ENCODE measurements at places on chromosomes 6 and 20. TPM values are rescaled to one million over a fixed set of nuclear protein-coding genes. Genes with fewer than 3 reads are reported as not detected.

CABLES2 gene
- 4.4 TPM for total RNA-seq

MTFR2 gene
- 0.16 TPM for total RNA-seq

KCNK17 gene
- total RNA-seq: not detected

MMP24 gene
- total RNA-seq: 0.16 TPM

ELOVL4 gene
- 2.2 TPM for total RNA-seq

SLC32A1 gene
- total RNA-seq: not detected

ABHD16B gene
- total RNA-seq: not detected

EPHA7 gene
- 8.7 TPM for total RNA-seq

TRIM27 gene
- total RNA-seq: 67.2 TPM

ATXN1 gene
- total RNA-seq: 83.3 TPM

CRISP3 gene
- not detected for total RNA-seq

SYCP2L gene
- total RNA-seq: 0.40 TPM

- no peak for DNase-seq
These were observed 18.0 kb downstream of the KLHL31 start for GRCh38 chr6:53647462-53648094.

DNA sequence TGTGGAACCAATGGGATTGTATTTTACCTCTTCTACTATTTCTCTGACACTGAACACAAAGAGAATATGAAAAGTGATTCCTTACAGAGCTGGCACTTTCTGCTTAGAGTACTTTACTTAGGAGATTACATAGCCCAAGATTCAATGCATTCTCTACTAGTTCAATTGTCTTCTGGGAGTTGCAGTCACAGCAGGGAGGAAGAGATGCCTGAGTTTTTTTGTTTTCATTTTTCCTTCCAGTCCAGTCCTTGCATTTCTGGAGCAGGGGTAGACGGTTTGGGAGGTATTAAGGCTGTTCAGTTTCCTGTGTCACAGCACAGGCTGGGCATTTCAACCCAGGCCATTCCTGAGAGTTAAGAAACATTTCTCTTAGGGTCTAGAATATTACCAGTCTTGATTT is 42.0 kb upstream of the SLC2A12 start:
- no peak for DNase-seq

- no peak for DNase-seq
These were observed 82.6 kb downstream of the INSM1 start for GRCh38 chr20:20450521-20450920.

DNA sequence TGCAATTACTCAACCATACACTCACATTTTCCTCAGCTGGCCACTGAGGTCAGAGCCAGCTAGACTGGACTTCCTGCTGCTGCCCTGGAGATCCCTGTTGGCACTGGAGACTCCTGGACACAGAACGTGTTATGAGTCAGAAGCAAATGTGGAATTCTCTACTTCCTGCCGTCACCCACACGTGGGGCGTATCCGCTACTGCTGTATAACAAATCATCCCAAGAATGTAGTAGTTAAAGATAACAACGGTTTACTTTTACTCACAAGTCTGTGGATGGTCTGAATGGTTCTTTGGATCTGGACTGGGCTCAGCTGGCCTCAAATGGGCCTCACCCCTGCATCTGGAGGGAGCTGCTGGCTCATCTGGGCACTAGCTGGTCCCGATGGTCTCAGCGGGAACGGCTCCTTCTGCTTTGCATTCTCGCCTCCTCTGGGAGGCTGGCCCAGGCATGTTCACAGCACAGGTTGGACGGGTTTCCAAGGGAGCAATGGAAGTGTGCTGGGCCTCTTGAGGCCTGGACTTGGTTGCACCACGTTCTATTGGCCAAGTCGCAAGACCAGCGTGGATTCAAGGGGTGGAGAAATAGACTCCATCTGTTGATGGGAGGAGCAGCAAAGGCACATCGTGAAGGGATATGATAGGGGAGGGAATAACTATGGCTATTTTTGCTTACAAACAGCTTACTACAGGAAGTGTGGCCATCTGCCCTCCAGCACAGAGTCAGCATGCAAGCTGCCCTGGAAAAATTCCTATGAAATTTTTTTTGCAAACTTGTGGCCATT is 118.5 kb downstream of the SNX5 start:
- peak; percentile 67 for DNase-seq

DNA sequence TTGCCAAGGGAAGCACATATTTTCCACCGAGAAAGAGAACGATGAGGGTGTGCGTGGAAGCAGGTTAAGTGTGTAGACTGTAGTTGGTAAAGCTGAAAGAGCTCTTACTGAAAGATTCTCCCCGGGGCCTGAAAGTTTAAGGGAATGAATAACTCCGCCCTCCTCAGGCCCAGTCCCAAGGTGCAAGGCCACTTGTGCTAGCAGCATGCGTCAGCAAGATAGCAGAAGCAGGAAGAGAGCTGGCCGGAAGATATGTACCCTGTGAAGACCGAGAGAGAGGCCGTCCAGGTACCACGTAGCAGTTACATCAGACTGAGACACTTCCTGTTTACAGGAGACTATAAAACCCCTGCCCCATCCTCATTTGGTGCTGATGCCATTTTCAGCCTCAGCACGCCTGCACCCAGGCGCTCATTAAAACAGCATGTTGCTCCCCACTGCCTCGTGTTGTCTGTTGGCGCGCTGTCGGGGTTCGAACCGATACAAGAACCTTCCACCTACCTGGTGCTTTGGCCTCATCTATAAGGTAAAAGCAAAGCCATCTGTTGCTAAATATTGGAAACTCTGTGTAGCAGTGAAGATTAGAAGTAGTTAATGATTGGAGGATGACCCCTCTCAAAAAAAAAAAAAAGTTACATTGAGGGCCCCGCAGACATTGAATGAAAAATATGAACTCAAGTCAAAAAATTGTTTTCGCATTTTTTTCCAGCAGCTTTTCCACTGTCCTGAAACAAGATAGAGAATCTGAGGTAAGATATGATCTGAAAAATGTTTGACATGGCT is 18.6 kb upstream of the FAM135A start:
- no peak for DNase-seq

DNA sequence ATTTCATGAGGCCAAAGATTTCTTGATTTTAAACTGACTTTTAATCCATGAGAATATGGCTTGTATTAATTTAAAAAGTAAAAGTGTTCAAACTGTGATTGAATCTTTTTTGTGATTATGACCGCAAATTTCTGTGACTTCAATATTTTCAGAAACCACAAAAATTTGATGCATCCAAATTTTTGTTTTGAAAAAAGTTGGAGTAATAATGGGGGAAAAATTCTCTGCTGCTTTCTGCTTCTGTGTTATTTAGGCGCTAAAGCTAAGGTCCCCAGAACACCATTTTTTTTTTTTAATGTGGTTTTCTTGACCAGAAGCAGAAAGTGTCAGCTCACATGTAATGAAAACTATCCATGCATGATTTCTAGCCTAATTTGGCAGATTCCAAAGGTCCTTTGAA is 65.3 kb downstream of the GRIK2 start:
- DNase-seq: peak; percentile 28

DNA sequence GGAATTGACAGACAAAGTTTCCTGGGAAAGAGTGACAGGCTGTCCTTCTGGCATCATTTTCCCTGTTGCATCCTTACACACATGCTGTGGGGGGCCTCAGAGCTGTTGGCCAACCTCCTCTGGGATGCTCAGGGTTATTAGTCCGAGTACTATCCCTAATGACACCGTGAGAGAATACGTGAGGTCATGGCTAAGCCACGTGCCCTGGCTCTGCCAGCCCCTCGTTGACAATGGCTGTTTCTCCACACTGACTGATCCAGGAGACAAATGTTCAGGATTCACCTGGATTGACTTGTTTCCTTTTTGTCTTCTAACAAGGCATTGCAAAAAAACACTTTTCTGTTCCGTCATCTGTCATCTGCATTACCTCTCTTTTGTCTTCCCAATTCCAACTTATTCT is 604.6 kb downstream of the TFAP2A start:
- no peak for DNase-seq

DNA sequence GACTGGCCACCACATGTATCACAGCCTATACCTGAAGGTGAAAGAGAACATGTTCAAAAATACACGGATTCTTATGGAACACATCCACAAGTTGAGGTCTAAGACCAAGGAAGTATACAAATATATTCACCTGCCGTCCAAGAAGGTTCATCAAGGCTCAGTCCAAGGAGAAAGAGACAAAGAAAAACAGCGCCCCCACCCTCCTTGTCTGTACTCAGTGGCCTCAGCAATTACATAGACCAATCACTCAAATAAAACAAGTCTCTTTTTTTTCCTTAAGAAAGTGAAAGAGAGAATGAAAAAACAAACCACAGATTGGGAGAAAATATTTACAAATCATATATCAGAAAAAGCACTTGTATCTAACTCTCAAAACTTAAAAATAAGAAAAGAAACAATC is 19.5 kb downstream of the CPXM1 start:
- DNase-seq: no peak

- no peak for DNase-seq
These were observed 18.8 kb upstream of the TBC1D20 start for GRCh38 chr20:481167-481566.

- DNase-seq: no peak
These were observed 10.0 kb downstream of the PYGB start for GRCh38 chr20:25257756-25258475.

DNA sequence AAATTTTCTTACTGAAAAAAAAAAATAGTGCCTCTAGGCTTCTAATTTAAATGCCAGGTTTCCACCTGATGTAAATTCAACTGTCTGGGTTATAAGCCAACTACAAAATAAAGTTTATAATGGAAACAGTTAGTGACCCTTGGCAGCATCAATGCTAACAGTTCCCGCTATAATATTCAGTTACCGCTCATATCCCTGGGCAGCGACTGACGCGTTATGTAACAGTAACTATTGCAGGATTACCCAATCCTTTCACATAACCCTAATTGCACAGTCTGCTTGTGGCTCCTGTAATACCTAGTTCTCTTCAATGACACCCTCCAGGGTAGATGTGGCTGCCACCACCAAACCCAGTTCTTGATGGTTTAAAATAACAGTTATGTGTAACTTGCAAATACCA is 208.6 kb downstream of the MOXD1 start:
- no peak for DNase-seq

DNA sequence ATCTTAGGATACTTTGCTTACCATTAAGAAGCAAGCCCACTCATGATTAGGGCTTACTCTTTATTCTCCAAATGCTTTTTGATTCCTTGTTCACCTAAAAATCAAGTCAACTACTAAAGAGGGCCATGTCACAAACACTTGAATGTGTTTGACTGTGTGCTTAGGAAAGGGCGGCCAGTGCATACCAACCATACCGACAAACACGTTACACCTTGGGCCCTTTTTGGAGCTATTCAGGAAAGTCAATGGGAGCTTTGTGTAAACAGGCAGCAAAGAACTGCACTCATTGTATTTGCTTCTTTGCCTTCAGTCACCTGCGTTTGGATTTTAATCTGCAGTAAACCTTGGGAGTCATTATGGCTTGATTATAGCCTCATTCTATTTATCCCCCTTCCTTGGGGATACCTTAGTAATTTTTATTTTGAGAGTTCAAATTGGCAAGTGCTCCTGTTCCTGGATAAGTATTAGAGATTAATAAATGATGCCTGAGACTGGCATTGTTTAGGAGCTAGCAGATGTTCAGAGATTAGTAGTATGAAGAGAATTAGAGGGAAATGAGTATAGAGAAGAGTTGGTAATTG is 102.6 kb upstream of the HDGFL1 start:
- no peak for DNase-seq

DNA sequence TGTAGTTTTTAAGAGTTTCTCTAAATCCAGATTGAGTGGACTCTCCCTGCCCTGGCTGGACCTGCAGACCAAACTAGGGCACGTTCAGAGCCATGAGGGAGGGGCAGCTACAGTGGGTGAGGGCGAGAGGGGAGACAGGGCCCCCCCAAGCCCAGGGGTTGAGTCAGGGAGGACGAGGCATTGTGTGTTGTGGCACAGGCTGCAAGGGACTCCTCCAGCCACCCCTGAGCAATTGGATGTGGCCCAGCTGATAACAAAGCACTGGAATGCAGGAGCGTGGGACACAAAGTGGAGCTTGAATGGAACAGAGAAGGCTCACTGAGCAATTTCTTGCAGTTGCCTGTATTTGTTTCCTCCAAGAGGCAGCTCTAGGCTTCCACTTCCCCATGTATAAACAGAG is 43.5 kb upstream of the MYL9 start:
- DNase-seq: no peak

DNA sequence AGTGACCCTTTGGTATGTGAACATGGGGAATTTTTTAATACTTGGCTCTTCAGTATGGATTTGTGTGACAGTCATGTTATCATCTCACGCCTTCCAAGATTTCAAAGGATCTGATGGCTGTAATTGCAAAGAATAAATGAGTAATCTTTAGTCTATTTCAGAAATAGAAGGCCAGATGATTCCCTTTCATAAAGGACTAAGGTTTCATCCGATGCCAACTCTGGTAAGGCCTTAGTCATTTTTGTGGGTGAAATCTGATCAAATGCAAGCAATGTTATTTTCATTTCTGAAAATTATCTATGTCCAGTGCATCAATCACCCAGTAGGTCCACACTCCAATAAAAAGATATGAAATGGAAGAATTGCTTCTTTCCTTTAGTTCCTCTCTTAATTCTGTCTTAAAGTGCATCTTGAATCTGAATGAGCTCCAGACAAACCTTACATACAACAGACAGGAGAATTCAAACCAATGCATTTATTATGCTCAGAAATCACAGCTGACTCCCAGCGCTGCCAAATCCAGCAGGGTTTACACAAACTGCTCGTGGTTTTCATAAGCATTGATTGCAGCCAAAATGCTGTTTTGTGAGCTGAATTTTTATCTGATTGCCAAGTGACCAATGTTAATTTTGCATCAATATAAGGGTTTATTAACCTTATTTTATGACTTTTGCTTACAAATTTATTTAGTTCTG is 565.2 kb upstream of the MARCKS start:
- peak; percentile 36 for DNase-seq

DNA sequence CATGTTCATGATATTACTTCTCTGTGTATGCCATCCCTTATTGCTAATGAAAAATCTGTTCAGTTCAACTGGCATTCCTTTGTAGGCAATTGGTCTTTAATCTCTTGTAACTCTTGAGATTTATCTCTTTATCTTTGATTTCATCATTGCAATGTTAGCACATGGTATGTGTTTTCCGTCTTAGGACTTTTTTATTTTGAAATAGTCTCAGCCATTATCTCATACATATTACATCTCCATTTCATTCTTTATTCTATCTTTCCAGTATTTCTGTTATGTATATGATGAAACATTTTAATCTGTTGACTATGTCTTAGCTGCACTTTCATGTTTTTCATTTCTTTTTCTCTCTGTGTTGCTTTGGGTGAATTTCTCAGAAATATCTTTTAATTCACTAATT is 58.1 kb downstream of the VSTM2L start:
- DNase-seq: no peak

GRCh38 chr20:1368448-1369199 is 24.2 kb downstream of the FKBP1A start:
- peak; percentile 51 for DNase-seq

DNA sequence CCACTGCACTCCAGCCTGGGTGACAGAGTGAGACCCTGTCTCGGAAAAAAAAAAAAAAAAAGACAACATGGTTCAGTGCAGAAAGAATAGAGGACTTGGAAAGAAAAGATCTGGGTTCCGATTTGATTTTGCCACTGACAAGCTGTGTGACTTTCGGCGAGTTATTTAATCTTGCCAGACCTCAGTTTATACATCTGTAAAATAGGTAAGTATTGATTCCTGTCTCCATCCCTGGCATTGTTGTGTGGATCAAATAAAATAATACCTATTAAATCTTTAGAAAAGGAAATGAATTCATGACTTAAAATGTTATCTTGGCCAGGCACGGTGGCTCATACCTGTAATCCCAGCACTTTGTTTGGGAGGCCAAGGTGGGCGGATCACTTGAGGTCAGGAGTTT is 7.0 kb downstream of the ITCH start:
- no peak for DNase-seq
